ELR (cell line): ENCODE measurements at places on chromosomes 13 and 19.
A peak's percentile ranks its signal among the peaks of the same experiment; 100 is the strongest.

GRCh38 chr13:46387064-46387851, at the start of gene RUBCNL:
Gene RUBCNL (minus strand): TSS chr13:46387252. CDS start chr13:46372475, 14,777 bp downstream.
- DNase-seq: peak; percentile 50

DNA sequence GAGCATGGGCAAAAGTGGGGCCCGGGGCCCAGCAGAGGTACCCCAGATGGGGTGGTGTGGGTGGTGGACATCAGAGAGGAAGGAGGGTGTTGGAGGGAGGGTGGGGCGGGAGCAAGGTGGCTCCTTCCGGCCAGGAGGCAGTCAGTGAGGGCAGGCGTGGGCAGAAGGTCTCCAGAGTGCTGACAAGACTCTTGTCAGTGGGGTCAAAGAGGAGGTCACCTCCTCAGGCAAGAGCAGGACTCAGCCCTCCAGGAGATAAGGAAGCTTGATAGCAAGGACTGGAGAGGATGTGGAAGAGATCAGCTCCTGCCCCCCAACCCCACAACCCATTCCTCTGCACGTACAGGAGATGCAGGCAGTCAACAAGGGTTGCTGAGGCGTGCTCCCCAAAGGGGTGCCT, 9.8 kb downstream of the GJA3 start:
- no peak for DNase-seq

DNA sequence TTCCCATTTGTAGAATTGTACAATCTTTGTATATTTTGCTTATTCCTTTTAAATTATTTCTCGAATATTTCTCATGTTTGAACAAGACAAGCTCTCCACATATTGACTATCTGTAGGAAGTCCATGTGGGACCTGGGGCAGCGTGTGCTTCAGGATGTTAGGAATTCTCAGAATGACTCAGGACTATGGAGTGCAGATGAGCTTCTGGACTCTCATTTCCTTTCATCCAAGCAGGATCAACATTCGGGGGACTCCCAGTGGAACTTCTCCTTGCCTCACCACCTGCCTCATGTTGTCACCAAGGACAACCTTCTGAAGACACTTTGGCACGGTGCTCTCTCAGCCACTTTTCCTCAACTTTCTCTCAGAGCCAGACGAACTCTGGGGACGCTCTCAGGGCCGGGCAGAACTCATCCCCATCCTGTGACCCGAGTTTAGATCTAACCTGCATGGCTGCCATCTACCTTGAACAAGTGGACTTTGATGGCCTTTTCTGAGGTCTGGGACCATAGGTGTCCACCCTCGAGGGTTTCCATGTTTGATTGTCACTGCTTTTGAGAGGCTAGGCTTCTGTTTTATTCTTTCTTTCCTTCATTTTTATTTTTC, 441.7 kb downstream of the IRS2 start:
- peak; percentile 92 for DNase-seq

DNA sequence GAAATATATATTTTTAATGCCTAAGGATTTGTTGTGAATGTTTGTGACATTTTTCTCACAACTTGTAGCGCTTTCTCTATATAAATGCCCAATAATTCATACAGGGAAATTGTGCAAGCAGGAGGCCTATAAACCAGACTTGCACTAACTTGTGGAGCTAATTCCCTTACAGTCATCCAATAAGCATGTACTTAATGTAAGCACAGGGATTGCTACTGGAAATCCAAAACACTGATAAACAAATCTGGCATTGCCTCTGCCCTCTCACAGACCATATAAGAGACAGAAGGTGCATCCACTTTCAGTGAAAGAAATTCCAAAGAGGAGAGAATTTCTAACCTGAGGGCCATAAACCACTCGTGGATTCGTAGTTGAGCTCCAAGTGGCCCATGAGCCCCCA, 518.8 kb downstream of the MYO16 start:
- peak; percentile 81 for DNase-seq

GRCh38 chr19:20365146-20365545, 198.1 kb downstream of the ZNF486 start:
- no peak for DNase-seq

DNA sequence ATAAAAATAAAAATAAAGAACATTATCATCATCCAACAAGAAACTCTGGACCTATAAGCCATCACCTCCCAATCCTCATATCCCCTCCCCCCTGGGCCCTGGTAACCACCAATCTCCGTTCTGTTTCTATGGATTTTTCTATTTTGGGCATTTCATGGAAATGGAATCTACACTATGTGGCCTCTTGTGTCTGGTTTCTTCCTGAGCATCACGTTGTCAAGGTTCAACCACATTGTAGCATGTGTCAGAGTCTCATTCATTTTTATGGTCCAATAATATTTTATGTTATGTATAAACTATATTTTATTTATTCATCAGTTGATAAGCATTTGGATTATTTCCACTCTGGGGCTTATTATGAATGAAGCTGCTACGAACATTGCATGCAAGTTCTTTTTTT, 26.9 kb downstream of the SULT2B1 start:
- DNase-seq: no peak
